ENCODE measurements at places on chromosomes 16 and 17. TPM values are rescaled to one million over a fixed set of nuclear protein-coding genes. Genes with fewer than 3 reads are reported as not detected.

Gene RAB37
- 0.32 TPM for total RNA-seq

Gene LITAFD
- not detected for total RNA-seq

Gene CHST4
- not detected for total RNA-seq

Gene TAT
- not detected for total RNA-seq

Gene RAB26
- 0.97 TPM for total RNA-seq

Gene SMIM36
- not detected for total RNA-seq

Gene SMPD3
- total RNA-seq, result 0.86 TPM

Gene CD300H
- not detected for total RNA-seq

Gene CES5A
- total RNA-seq, result not detected

Gene CCL18
- under 0.01 TPM for total RNA-seq

Gene PRR35
- total RNA-seq, result not detected

Gene KIFC3
- total RNA-seq, result 72.5 TPM

Gene HEATR9
- not detected for total RNA-seq

Gene NRN1L
- total RNA-seq, result not detected

Gene PIRT
- total RNA-seq, result not detected

Gene NPIPA5
- 0.64 TPM for total RNA-seq

Gene SSTR5
- total RNA-seq, result not detected

Gene SPOP
- 43.5 TPM for total RNA-seq

Gene HOXB7
- total RNA-seq, result 1.7 TPM

Gene CCL2
- 99.3 TPM for total RNA-seq

Gene RAB34
- total RNA-seq, result 185 TPM

Gene METTL22
- 33.5 TPM for total RNA-seq

Gene ARMC7
- total RNA-seq, result 3.0 TPM

Gene DHX8
- 44.1 TPM for total RNA-seq

Gene GUCY2D
- total RNA-seq, result under 0.01 TPM

Gene CHST5
- under 0.01 TPM for total RNA-seq

Gene TENT4B
- total RNA-seq, result 7.1 TPM

Gene RNF222
- not detected for total RNA-seq

Gene MMP25
- total RNA-seq, result under 0.01 TPM

Gene TIMP2
- total RNA-seq, result 157 TPM

Gene FBXO39
- total RNA-seq, result 0.32 TPM

Gene NOMO2
- total RNA-seq, result 101 TPM

Gene CLCN7
- total RNA-seq, result 85.1 TPM

Gene KCTD5
- total RNA-seq, result 25.0 TPM

Gene CCL1
- total RNA-seq, result not detected

Gene MT1B
- total RNA-seq, result not detected

Gene TMIGD1
- not detected for total RNA-seq

Gene TOX3
- not detected for total RNA-seq

Gene NDE1
- 38.3 TPM for total RNA-seq

Gene HOXB5
- total RNA-seq, result 0.32 TPM

Gene ATP1B2
- total RNA-seq, result not detected

Data from fibroblast of villous mesenchyme (primary cell).